Cardiac septum (tissue), 1 donor: ENCODE measurements at places on chromosomes 12 and 14. TPM values are rescaled to one million over a fixed set of nuclear protein-coding genes. Genes with fewer than 3 reads are reported as not detected.

GRCh38 chr12:67816269-67816668, 167.7 kb downstream of the DYRK2 start:
- DNase-seq = no peak

- no peak for DNase-seq
These were observed 16.8 kb upstream of the CHPT1 start for GRCh38 chr12:101680647-101681046.

DNA sequence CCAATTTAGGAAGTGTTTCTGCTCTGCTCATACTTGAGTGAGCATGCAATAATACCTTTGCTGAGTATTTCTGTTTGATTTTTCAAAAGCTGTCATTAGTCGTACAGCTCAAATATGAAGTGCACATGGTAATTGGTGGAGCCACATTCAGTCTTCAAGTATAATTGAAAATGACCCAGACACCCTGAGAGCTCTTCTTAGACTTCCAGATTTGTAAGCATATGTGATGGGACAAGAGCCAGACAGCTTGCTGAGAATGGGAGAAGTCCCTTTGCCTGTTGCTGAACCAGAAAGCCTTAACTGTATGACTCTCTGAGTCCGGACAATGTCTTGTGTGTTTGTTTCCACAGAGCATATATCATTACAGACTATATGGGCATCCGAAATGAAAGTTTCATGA, 307.3 kb downstream of the TMEM117 start:
- no peak for DNase-seq

DNA sequence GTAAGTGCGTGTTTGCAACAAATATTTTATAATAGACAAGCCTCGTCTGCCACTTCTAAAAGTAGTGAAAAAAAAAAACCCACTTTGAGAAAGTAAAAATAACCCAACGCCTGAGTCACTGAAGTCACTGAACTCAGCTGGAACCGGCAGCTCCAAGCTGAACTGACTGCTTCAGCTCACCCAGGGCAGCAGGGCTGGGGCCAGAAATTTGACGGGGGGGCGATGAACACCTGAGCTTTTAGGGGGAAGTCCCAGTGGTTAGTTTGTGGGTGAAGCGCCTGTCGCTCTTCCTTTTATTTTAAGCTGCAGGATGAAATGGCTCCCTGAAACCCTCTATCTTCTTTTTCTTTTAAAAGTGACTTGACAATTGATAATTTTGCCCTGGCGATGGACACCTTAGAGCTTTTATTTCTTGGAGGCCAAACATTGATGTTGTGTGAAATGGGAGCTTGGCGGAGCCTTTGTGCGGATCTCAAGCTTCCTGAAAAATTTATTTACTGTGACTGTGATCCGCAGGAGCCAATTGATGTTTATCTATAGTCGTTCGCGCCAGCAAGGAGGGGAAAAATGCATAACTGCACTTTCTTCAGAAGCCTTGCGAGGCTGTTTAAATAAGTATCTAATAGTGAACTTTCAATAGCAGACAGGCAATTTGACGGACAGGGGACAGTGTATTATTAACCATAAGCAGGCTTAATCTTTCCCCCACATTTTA, 173.2 kb upstream of the MYL2 start:
- DNase-seq = no peak

GRCh38 chr12:101707131-101707782, 9.8 kb downstream of the CHPT1 start:
- no peak for DNase-seq

GRCh38 chr12:50187084-50187900, 20.1 kb upstream of the CERS5 start:
- no peak for DNase-seq

- no peak for DNase-seq
These were observed 27.4 kb downstream of the PTPN11 start for GRCh38 chr12:112446008-112446725.

DNA sequence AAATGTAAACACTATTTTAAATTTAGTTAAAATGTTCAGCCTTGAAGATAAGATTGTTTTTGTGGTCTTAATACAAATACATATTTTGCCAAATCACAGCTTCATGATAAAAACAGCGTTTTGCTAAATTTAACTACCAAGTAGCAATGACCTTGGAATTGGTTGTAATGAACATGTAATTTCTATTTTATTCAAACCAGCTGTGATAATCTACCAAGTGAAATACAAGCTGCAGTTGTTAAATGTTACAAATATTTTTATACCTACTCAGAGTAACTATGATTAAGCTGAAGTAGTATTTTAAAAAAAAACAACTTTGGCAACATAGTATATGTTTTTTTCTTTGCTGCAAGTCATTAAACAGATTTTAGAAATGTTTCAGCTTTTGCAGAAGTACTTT, 96.2 kb downstream of the CPSF2 start:
- no peak for DNase-seq

GRCh38 chr14:60206837-60207533, 41.8 kb upstream of the DHRS7 start:
- DNase-seq = no peak

GRCh38 chr14:49733836-49734235, 34.1 kb upstream of the KLHDC2 start:
- no peak for DNase-seq

DNA sequence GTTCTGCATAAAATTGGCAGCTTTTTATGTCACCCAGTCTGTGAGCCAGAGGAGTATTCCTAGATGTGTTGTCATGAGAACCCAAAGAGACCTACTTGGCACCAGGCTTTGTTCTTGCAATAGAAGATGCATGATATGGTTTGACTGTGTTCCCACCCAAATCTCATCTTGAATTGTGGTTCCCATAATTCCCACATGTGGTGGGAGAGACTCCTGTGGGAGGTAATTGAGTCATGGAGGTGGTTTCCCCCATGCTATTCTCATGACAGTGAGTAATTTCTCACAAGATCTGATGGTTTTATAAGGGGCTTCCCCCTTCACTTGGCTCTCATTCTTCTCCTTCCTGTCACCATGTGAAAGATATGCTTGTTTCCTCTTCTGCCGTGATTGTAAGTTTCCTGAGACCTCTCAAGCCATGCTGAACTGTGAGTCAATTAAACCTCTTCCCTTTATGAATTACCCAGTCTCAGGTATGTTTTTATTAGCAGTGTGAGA, 572.0 kb upstream of the ATP2B1 start:
- no peak for DNase-seq

- DNase-seq = no peak
These were observed 12.9 kb downstream of the PRKCH start for GRCh38 chr14:61334197-61334701.

DNA sequence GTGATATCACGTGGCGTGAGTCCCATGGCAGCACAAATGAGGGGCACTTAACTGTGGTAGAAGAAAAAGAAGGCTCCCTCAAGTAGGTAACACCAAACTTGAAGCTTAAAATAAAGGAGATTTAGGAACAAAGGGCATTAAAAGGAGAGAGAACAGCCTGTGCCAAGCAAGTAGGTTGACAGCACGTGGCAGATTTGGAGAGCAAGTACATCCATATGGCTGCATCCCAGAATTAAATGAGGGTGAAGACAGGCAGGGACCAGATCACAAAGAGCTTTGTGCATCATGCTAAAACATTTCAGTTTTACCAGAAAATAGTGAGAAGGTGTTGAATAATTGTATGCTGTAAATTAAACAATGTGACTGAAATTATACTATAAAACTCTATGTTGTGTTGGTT, 32.8 kb downstream of the KCNMB4 start:
- no peak for DNase-seq

GRCh38 chr12:122895704-122896636, at the start of gene VPS37B:
TSS of gene VPS37B (minus strand) at chr12:122896124. CDS start at chr12:122896062, 62 bp downstream.
- peak; percentile 92 for DNase-seq

DNA sequence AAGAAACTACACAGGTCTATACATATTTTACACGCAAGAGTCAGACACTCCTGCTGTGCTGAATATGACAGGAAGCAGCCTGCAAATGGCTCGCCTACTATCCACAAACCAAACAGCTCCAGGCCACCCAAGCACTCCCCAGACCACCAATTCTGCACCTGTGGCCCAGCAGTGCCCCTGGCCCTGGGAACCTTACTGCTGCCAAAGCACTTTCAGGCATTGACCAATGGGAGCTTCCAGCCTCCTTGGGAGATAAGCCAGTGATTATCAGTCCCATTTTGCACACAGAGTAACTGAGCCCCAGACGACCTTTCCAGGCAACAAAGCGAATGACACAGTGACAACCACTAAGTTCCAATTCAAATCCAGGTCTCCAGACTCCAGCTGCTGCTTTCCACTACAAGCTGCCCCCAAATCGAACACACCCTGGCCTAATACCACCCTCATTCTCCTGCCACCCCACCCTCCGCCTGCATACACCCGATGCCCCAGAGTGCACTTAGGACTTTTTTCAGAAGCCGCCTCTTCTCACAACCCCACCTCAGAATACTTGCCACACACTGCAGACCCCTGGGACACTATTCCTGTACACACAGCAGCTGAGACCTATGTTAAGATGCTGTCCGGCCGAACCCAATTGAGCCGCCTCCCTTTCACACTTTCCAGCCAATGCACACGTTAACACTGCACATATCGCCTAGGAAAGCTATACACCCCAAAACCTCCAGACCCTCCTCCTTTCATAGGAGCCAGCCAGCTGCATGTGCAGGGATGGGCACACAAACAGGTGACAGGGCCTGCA, 126.1 kb upstream of the PRMT8 start:
- no peak for DNase-seq

DNA sequence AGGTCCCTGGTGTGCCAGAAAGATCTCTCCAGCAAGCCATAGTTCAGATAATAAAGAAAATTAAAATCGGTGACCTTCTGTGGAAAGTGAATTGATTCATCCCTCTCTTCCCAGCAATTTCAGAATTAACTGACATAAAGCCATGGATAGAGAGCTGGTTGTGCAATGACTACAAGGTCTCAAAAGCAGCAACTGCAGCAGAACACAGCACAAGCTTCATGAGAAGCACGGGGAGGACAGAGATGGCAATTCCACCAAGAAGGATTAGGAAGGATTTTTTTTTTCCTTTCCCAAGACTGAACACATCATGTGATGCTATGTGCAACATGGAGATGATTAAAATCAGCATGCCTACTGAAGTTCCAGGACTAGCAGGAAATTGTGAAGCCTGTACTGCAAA, 154.9 kb upstream of the PLEKHG7 start:
- DNase-seq = no peak

GRCh38 chr12:45357539-45358417, 141.9 kb downstream of the ANO6 start:
- no peak for DNase-seq

DNA sequence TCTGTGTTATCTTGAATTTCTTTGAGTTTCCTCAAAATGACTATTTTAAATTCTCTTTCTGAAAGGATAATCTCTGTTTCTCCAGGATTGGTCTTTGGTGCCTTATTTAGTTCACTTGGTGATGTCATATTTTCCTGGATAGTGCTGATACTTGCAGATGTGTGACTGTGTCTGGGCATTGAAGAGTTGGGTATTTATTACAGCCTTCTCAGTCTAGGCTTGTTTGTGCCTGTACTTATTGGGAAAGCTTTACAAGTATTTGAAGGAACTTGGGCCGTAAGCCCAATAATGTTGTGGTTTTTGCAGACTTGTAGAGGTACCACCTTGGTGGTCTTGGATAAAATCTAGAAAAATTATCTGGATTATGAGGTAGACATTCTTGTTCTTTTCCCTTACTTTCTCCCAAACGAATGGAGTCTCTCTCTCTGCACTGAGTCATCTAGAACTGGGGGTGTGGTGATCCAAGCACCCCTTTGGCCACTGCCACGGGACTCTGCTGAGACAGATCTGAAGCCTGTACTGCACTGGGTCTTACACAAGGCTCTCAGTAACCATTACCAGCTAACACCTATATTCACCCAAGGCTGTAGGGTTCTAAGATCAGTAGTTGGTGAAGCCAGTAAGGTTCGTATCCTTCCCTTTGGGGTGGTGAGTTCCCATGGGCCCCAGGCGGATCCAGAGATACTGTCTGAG, 703.7 kb upstream of the MGAT4C start:
- no peak for DNase-seq

DNA sequence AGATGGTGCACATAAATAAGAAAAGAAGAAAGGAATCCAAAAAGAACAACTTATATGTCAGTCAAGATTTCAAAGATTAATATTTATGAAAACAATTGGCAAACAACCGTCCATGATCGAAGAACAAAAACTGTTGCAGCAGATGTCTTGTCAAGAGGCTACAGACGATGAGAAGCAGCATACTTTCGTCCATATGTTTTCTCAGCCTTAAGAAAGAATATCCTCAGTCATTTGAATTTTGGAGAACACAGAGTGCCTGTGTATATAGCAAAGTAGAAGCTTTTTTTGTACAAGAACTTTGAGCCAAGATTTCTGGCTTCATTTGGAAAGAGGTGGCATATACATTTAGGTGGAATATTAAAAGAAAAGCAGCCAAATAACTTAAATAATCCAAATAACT, 297.2 kb downstream of the ITPR2 start:
- no peak for DNase-seq

- DNase-seq = no peak
These were observed 62.5 kb upstream of the TMEM132D start for GRCh38 chr12:129966146-129966995.

DNA sequence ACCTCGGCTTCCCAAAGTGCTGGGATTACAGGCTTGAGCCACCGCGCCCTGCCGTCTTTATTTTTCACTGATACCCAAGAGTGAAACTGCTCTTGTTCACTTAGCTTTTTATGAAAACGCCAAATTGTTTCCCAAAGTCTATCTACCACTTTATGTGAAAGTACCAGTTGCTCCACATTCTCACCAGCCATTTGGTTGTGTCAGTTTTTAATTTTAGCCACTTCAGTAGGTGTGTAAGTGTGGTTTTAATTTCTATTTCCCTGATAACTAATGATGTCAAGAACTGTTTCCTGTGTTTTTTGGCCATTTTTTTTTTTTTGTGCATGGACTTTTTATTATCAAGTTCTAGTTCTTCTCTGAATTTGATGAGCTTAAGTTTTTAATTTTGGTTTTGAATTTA, 17.1 kb downstream of the CAND1 start:
- no peak for DNase-seq

- DNase-seq = no peak
These were observed 62.0 kb upstream of the OSBPL8 start for GRCh38 chr12:76621582-76622024.

GRCh38 chr14:21852061-21852664, 178.5 kb upstream of the OR4E1 start:
- DNase-seq = no peak

- DNase-seq = no peak
These were observed 75.9 kb downstream of the AKAP6 start for GRCh38 chr14:32404784-32405573.

GRCh38 chr14:94648801-94649200, 36.6 kb downstream of the SERPINA3 start:
- peak; percentile 7 for DNase-seq

- no peak for DNase-seq
These were observed 33.4 kb downstream of the LRTM2 start for GRCh38 chr12:1853716-1854115.

The KITLG gene
- total RNA-seq = 9.0 TPM

The GYS2 gene
- total RNA-seq = not detected

The PRB2 gene
- total RNA-seq = not detected

The HNF1A gene
- not detected for total RNA-seq

The DACT1 gene
- total RNA-seq = 3.2 TPM

The DAO gene
- total RNA-seq = not detected

The DIO2 gene
- 32.0 TPM for total RNA-seq

The ARHGAP5 gene
- 253 TPM for total RNA-seq

The KRT6A gene
- total RNA-seq = not detected

The AMIGO2 gene
- total RNA-seq = 1.3 TPM

The ETFBKMT gene
- total RNA-seq = 5.7 TPM

The AKAP5 gene
- 0.51 TPM for total RNA-seq
